D721Med (cell line): ENCODE measurements at places on chromosomes 16 and 17.

DNA sequence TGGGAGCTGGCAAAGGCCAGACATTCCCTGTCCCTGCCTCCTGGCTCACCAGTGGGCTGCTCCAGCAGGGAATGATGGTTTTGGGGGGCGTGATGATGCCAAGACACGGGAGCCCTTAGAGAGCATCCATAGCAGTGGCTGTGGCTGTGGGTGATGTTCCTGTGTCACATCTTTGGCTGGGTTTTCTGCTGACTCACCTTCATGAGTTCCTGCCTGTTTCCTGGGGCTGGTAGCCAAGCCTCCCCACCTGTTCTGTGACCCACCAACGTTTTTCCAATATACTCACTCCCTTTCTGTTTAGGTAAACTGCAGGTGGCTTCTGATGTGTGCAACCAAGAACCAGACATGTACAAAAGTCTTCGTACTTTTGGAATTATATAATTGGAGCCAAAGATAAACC, 16.5 kb upstream of the NF1 start:
- DNase-seq, result no peak

DNA sequence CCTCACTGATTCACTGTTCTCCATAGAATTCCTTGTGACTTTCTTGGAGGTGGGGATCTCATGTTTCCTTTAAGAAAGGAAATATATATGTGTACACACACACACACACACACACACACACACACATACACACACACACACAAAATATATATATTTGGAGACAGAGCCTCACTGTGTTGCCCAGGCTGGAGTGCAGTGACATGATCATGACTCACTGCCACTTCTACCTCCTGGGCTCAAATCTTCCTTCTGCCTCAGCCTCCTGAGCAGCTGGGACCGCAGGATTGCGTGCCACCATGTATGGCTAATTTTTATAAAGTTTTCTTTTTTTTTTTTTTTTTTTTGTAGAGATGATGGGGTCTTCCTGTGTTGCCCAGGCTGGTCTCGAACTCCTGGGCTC, 45.9 kb downstream of the CDH13 start:
- no peak for DNase-seq

DNA sequence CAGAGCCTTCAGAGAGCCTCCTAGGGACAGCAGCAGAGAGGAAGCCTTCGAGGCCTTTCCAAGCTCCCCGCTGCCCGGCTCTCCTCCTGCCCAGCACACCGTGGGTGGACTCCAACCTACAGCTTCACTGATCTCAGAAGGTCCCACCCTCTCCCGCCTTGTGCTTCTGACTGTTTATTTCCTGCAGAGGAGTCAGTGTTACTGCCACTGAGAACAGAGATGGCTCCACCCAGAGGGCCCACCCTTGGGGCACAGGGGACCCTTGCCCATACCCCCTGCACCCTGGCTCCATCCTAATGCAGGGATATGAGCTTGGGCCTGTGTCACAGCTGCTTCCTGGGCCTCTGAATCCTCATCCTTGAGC, 52.8 kb upstream of the TOB1 start:
- no peak for DNase-seq

DNA sequence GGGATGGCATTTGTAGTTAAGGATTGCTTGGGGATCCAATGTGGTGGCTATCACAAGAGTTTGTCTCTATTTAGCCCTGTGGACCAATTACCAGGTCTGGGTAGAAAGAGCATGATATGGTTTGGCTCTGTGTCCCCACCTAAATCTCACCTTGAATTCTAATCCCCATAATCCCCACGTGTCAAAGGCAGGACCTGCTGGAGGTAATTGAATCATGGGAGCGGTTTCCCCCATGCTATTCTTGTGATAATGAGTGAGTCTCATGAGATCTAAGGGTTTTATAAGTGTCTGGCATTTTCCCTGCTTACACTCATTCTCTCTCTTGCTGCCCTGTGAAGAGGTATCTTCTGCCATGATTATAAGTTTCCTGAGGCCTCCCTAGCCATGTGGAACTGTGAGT, 86.4 kb upstream of the HS3ST4 start:
- no peak for DNase-seq

DNA sequence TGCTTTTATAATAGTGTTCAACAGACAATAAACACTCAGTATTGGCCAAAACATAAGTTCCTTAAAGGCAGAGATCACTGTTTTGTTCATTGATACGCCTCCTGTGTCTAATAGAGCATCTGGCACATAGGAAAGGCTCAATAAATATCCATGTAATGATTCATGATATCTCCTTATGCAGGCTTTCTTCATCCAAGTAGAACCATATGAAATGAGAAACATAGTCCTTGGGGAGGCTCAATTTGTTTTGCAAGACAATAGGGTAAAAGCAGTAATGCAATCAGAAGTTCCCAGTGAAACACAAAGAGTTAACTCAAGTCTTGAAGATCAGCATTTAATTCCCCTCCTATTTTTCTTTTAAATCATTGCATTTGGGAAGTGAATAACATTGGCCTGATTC, 16.4 kb downstream of the CDH8 start:
- no peak for DNase-seq

GRCh38 chr17:43224146-43224705, 4.2 kb downstream of the CCDC200 start:
- DNase-seq, result no peak

DNA sequence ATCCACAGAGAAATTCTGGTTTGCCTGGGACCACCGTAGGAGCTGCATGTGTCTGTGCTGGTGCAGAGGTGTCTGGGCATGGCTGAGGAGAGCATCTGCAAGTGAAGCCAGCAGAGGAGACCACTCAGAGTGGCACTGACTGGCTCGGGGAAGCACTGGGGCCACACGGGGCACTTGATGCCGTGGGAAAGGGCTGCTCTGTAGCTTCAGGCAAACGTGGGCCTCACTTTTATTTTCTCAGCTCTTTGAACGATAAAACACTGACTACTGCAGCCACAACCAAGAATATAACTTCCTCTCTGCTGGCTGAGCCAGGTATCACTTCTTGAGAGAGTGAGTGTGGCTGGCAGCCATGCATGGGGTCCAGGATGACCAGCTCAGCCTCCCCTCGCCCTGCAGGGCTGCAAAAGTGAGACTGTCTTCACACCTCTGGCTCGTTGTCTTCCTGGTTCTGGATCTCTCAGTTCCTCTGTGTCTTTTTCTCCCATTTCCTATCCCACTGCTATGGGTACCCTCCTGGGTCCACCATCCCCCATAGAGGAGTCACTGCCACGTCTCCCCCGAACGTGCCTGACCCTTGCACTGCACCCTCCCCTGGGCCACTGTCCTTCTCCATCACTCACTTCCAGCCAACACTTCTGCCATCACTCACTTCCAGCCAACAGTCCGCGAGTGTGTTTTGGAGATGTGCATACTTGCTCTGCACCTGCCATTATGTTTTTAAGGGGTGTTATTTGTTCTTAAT, 201.4 kb upstream of the CHMP6 start:
- no peak for DNase-seq

DNA sequence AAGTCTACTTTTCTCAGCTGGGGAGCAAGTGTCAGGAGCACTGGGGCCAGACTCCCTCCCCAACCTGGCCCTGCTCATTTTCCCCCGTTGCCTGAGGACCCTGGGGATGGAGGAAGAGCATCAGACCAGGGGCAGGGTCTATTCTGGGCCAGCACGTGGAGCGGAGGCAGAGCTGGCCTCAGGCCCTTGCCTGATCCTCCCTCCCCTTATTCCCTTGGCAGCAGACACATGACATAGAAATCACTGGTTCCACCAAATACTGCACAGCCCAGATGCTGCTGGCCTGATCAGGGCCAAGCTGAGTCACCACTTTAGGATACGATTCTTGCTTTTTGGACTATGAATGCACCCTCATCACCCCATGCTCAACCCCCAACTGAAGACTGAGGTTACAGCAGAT, 15.8 kb upstream of the AGRP start:
- no peak for DNase-seq

DNA sequence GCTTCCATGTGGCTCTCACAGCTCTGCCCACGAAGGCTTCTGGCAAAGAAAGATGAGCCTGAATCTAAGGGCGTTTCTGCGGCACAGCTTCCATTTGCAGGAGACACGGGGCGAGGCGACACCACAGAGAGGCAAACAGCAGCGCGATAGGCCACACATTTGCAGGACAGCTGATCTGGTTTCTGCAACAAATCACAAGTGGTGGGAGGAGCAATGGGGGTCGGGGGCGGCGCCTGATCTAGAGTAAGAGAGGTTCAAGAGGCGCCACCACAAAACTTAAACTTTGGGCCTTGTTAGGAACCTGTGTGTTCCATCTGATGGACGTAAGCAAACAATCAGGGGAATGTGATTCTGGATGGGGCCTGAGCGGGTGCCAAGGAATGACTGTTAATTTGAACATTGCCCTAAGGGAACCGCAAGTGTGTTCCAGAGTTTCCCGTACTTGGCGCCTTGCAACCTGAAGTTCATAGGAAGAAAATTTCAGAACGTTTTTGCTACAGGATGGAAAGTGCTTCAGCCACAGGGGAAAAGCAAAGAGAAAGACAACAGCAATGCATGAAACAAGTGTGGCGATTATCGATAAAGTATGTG, 18.9 kb upstream of the ENPP7 start:
- DNase-seq, result no peak

DNA sequence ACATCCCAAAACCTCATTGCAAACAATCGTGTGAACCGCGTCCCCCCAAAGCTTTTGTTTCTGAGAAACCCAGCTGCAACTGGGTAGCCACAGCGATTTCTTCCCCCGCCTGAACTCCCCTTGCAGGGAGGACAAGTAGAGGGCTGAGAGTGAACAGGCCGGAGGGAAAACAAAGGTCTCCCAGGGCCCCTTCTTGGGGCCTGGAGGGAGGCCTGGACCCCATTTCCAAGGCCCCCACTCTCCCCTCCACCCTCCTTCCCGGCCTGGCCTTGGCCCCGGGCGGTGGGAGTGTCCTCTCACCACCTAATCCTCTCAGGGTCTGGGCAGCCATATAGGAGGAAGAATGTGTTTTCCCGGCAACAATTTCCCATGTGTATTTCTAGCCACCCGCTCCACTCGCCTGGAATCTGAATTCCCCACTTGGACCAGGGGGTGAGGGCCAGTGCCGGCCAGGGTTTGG, 2.6 kb downstream of the GLIS2 start:
- no peak for DNase-seq

- DNase-seq, result no peak
These were observed 5.4 kb downstream of the C17orf58 start for GRCh38 chr17:67990909-67991308.

DNA sequence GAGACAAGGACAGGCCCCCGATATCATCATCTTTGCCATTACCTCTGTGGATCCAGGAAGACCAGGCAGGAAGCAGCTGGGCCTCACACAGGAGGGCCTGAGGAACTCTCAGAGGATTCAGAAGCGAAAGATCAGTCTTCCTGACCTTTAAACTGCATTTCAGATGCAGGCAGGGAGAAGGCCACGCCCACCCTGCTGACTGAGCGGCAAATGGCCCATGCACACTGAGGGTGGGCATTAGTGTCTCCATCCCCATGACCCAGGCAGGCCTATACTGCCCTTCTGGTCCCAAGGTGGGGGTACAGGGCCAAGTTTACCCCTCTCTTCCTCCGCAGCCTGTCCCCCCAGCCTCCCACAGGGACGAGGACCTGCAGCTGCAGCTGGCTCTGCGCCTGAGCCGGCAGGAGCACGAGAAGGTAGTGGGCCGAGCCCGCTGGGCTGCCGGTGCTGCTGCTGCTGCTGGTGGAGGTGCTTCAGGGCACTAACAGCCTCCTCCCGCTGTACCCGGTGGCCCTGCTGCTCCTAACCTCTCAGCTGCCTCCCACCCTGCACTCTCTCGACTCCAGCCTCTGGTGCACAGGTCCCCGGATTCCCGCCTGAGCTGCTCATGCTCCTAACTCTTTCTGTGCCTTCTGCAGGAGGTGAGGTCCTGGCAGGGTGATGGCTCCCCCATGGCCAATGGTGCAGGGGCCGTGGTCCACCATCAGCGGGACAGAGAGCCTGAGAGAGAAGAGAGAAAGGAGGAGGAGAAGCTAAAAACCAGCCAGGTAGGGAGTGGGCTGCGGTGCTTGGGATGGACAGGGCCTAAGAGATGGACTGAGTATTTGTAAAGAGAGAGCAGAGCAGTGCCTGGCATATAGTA, 6.2 kb downstream of the EPN3 start:
- no peak for DNase-seq

- no peak for DNase-seq
These were observed 818.6 kb downstream of the KCNJ2 start for GRCh38 chr17:70987867-70988340.

- DNase-seq, result no peak
These were observed 54.3 kb downstream of the KPNA2 start for GRCh38 chr17:68089881-68090280.

GRCh38 chr17:62965686-62966425, at the start of gene TANC2:
TANC2 (plus strand) TSS chr17:62966235; CDS start chr17:63009560, 43,325 bp downstream.
- peak; percentile 71 for DNase-seq

- no peak for DNase-seq
These were observed 345 bp downstream of the EMC8 start for GRCh38 chr16:85798901-85799496.

- no peak for DNase-seq
These were observed 380.1 kb downstream of the GRIN2A start for GRCh38 chr16:9802160-9802559.

DNA sequence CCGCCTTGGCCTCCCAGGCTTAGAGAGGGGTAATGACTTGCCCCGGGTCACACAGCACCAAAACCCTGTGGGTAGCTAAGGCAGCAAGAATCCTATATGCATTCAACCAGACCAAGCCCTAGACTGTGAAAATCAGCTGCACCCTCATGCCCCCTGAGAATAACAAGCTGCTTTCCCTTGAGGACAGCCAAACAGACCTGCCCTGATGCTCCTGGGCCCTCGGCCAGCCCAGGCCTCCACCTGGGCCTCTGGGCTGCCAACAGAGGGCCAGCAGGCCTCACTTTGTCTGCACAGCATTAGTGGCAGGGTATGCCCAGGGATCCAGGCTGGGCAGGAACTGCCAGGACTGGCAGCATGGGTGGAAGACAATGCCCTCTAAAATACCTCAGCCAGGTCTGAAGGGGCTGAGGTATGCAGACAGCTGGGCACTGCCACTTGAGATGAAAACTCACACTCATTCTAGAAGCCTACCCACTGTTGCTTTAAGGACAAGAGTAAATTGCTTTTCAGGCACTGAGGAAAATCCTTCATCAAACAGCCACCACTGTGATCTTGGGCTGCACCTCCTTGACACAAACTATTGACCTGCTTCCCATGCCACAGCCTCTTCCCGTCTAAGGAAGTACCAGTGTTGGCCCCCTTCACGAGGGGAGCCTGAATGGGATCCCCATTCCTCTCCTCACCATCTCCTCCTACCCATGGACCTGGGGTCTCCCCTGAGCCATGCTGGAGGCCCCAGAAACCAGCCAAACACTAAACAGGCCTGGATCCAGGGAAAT, 8.8 kb downstream of the ST3GAL2 start:
- DNase-seq, result no peak

DNA sequence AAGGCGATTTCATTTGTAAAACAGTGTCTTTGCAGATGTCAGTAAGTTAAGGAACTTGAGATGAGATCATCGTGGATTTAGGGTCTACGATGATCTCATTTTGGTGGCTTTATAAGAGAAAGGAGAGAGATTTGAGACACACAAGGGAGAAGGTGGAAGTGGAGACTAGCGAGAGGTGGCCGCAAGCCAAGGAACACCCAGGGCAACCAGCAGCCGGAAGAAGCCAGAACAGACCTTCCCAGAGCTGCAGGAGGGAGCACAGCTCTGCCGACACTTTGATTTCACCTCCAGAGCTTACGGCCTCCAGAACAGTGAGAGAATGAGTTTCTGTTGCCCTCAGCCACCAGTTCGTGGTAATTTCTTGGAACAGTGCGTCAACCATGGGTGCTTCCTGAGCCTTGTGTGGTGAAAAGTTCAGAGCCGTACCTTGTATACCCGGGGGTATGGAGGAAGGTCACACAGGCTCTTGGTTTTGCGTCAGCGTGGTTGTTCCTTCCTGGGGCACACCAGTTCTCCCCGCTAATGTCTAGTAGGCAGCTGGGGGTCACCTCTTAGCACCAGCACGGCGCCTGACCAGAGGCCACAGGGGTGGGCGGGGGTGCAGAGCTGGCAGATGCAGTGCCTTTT, 12.9 kb upstream of the SEC14L1 start:
- no peak for DNase-seq
